ENCODE measurements at places on chromosomes 4 and X. TPM values are rescaled to one million over a fixed set of nuclear protein-coding genes. Genes with fewer than 3 reads are reported as not detected.

PAGE2B gene
- not detected for total RNA-seq

ADH4 gene
- total RNA-seq = not detected

- DNase-seq = no peak
These were observed 11.9 kb downstream of the LRPAP1 start for GRCh38 chr4:3520276-3520675.

RAB39B gene
- 7.2 TPM for total RNA-seq

GRCh38 chr4:113355550-113356371 is 306.3 kb downstream of the ANK2 start:
- no peak for DNase-seq

PRR32 gene
- total RNA-seq = not detected
